Endodermal cell (in vitro differentiated cells): ENCODE measurements at places on chromosomes 6 and 20. TPM values are rescaled to one million over a fixed set of nuclear protein-coding genes. Genes with fewer than 3 reads are reported as not detected.

DNA sequence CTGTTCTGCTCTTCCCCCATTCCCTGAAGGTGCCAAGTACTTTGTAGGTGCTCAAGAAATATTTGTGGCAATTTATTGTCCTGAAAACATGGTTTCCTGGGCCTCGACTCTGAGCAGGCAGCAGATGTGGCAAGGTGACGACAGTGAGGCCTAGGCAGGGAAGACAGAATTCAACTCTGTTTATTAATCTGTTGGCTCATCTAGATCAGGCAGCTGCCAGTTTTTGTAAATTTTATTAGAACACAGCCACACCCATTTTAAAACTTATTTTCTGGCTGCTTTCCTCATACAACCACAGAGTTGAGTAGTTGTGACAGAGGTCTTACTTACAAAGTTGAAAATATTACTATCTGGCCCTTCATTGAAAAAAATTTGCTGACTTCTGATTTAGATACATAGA is 24.5 kb downstream of the MAPK14 start:
- no peak overlapping the region for H3K4me3 ChIP-seq
- DNase-seq: no peak
- H3K4me1 ChIP-seq: no peaks in the 10 kb centered on the region
- no peaks in the 10 kb centered on the region for H3K27me3 ChIP-seq
- no peak overlapping the region for H3K27ac ChIP-seq
- H3K36me3 ChIP-seq: peaks cover 10% of the 10 kb centered on the region

DNA sequence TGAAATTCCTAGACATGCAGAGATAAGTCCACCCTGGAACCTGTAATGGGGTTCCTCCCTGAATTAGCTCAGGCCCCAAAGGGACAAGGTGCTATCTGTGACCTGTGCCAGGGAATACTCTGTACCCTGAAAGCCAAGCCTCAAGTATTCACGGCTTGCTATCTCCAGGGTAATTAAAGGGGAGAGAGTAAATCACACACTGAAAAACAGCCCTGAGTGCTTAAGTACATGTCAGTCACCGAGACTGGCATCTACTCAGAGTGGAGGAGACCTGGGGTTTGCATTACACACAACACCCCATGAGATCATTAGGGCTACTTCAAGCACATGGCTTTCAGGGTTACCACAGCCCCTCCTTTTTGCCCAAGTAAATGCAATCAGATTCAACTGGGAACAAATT is 188.1 kb downstream of the CD83 start:
- DNase-seq: no peak
- H3K4me1 ChIP-seq: peaks cover 15% of the 10 kb centered on the region
- no peaks in the 10 kb centered on the region for H3K36me3 ChIP-seq
- H3K4me3 ChIP-seq: no peak overlapping the region
- no peak overlapping the region for H3K27ac ChIP-seq

DNA sequence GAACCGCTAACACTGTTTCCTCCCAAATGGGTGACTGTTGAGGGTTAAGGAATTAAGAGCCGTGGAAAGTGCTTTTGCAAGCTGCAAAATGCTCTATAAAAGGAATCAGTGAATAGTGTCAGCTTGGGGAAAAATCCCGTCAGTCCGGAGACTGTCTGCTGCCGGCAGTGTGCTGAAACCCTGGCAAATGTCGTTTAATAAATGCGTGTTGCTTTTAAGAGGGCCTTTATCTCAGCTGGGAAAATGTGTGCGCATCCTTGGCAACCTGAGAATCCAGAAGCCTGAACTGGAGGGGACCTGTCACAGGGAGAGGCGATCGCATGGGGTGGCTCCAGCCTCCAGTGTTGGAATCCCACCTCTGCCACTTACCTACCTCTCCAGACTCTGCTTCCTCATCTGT is 9.8 kb downstream of the SIRPA start:
- no peaks in the 10 kb centered on the region for H3K27me3 ChIP-seq
- no peak for DNase-seq
- H3K36me3 ChIP-seq: no peaks in the 10 kb centered on the region
- no peak overlapping the region for H3K4me3 ChIP-seq
- no peak overlapping the region for H3K27ac ChIP-seq

DNA sequence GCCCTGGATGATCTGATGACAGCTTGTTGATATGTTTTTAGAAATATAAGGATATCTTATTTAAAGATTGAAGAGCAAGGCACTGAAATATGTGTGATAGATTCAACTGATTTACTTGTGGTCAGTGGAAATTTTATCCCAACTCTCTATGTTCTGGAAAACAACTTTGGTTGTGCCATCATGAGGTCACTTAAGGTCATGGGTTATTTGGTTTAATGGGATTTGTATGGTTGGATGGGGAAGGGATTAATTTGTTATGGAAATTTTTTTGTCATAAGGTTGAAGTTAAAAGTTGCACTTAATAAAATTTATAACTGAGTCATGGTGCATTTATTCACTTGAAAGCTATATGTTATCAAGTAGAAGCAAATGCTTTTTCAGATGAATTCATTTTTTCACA is 214.3 kb upstream of the LAMP5 start:
- DNase-seq: no peak
- H3K27me3 ChIP-seq: no peaks in the 10 kb centered on the region
- H3K4me3 ChIP-seq: no peak overlapping the region
- H3K4me1 ChIP-seq: no peaks in the 10 kb centered on the region
- H3K36me3 ChIP-seq: no peaks in the 10 kb centered on the region
- H3K27ac ChIP-seq: no peak overlapping the region

DNA sequence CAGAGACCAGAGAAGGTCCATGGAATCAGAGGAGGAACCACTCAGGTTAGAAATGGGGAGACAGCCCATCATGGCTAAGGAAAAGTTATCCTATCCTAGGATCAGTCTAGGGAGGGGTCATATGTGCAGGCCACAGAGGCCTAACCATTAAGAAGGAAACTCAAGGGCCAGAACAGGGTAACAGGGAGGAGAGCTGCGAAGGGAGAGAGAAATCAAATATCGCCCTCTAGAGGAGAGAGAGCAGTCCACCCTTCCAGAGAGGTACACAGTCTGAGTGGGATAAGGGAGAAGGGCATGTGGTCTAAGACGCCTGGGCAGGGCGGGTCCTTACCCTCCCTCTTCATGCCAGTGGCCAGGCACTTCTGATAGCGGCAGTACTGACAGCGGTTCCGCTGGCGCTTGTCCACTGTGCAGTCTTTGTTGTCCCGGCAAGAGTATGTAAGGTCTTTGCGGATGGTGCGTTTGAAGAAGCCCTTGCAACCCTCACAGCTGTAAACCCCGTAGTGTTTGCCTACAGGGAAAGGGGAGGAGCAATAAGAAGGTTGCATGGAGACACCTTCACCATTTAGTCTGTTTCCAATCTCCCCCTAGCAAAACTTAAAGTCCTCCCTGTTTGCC is 2.9 kb downstream of the RXRB start:
- no peak overlapping the region for H3K27ac ChIP-seq
- H3K36me3 ChIP-seq: peaks cover 38% of the 10 kb centered on the region
- peaks cover 5% of the 10 kb centered on the region for H3K4me1 ChIP-seq

- no peaks in the 10 kb centered on the region for H3K4me1 ChIP-seq
- no peak overlapping the region for H3K27ac ChIP-seq
- H3K4me3 ChIP-seq: no peak overlapping the region
- H3K27me3 ChIP-seq: no peaks in the 10 kb centered on the region
These were observed 338.7 kb downstream of the HTR1B start for GRCh38 chr6:77124604-77125003.

GRCh38 chr6:27861861-27862260 is 50.3 kb downstream of the OR2B2 start:
- H3K4me3 ChIP-seq: no peak overlapping the region
- no peak overlapping the region for H3K27ac ChIP-seq
- no peaks in the 10 kb centered on the region for H3K27me3 ChIP-seq

GRCh38 chr6:166743406-166744222 is 116.6 kb upstream of the RPS6KA2 start:
- no peaks in the 10 kb centered on the region for H3K36me3 ChIP-seq
- no peaks in the 10 kb centered on the region for H3K4me1 ChIP-seq
- DNase-seq: peak; percentile 27
- H3K27ac ChIP-seq: no peak overlapping the region
- no peak overlapping the region for H3K4me3 ChIP-seq

GRCh38 chr6:146289816-146290588 is 253.6 kb upstream of the RAB32 start:
- H3K4me3 ChIP-seq: no peak overlapping the region
- H3K27me3 ChIP-seq: no peaks in the 10 kb centered on the region
- no peaks in the 10 kb centered on the region for H3K4me1 ChIP-seq
- no peaks in the 10 kb centered on the region for H3K36me3 ChIP-seq

GRCh38 chr6:11607383-11607782 is 69.8 kb downstream of the TMEM170B start:
- peaks cover 25% of the 10 kb centered on the region for H3K4me1 ChIP-seq
- DNase-seq: peak; percentile 70
- no peaks in the 10 kb centered on the region for H3K36me3 ChIP-seq
- H3K4me3 ChIP-seq: no peak overlapping the region
- no peaks in the 10 kb centered on the region for H3K27me3 ChIP-seq
- no peak overlapping the region for H3K27ac ChIP-seq

DNA sequence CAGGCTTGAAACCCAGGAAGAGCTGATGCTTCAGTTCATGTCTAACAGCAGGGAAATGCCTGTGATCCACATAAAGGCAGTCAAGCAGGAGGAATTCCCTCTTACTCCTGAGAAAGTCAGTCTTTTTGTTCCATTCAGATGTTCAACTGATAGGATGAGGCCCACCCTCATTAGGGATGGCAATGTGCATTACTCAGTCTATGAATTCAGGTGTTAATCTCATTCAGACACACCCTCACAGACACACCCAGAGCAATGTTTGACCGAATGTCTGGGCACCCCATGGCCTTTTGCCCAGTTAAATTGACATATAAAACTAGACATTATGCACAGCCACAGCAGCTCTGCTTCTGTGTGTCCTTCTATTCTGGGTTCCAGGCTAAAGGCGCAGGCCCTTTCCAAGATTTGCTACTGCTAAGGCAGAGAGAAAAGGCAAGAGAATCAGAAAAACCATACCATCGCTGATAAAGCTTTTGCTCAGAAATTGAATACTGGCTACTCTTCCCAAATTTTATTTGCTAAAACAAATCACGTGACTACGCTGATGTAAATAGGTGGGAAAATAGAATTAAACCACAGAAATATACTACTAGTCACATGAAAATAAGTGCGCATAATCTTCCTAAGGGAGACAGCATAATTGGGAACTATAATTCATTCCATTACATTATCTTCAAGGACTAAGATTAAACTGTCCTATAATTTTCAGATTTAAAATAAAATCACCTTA is 625.0 kb upstream of the MAN1A1 start:
- H3K36me3 ChIP-seq: no peaks in the 10 kb centered on the region
- peaks cover 4% of the 10 kb centered on the region for H3K4me1 ChIP-seq
- DNase-seq: no peak
- H3K27ac ChIP-seq: no peak overlapping the region

DNA sequence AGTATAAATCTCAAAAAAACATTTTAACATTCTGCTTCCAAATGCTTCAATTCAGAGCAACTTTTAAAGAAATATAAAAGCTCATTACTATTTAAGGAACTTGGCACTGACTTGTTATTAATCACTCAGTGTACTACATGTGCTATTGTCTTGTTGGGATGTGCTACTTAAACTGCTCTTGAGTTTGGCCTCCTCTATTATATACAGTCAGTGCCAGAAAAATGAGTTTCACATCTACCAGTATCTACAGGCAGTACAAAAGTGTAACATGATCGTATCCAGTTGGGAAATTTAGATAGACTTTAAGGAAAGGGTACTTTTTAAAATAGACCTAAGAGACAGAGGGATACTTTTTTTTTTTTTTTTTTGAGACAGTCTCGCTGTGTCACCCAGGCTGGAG is 627.3 kb upstream of the SLC35B3 start:
- no peak overlapping the region for H3K27ac ChIP-seq
- H3K27me3 ChIP-seq: no peaks in the 10 kb centered on the region
- DNase-seq: no peak
- no peaks in the 10 kb centered on the region for H3K4me1 ChIP-seq
- no peaks in the 10 kb centered on the region for H3K36me3 ChIP-seq

- H3K27ac ChIP-seq: no peak overlapping the region
- no peaks in the 10 kb centered on the region for H3K36me3 ChIP-seq
- peaks cover 15% of the 10 kb centered on the region for H3K4me1 ChIP-seq
- peak overlapping the region; percentile 81 for H3K4me3 ChIP-seq
- H3K27me3 ChIP-seq: peaks cover 94% of the 10 kb centered on the region
These were observed 984 bp downstream of the TFAP2C start for GRCh38 chr20:56630086-56630493.

GRCh38 chr6:109877028-109878004 is 100.8 kb upstream of the GPR6 start:
- DNase-seq: no peak
- no peaks in the 10 kb centered on the region for H3K27me3 ChIP-seq
- H3K4me1 ChIP-seq: no peaks in the 10 kb centered on the region

DNA sequence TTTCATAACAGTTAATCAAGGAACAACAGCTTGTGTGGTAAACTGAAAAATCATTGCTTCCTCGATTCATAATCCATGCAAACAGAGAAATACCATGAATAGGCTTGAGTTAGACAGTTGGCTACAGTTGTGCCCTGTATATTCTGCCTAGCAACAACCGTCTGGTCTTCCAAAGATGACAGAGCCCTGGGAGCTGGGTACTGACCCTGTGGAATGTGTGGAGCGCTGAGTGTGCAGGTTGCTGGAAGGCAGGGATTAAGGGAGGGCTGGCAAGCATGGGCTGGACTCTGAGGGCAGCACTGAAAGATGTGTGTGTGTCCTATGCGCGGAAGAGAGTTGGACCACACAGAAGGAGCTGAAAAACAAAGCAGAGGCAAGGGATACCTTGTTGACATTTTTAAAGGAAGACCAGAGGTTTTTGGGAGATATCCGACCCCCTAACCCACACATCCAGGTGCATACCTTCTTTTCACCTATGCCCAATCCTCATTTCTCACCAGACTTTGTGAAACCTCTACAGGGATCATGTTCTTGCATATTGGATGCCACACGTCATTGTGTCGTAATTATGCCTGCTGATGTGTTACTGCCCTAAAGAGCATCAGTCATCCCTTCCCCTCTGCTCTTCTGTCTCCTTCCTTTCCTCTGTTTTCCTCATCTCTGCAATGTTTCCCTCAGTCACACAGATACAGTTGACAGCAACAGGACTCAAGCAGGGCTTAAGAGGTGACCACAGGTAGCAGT is 58.2 kb upstream of the VGLL2 start:
- H3K4me3 ChIP-seq: no peak overlapping the region
- no peaks in the 10 kb centered on the region for H3K36me3 ChIP-seq
- DNase-seq: peak; percentile 62
- no peak overlapping the region for H3K27ac ChIP-seq
- H3K27me3 ChIP-seq: no peaks in the 10 kb centered on the region

The SAMD3 gene
- total RNA-seq: 41.3 to 77.3 TPM (median 45.5 TPM) in 3 replicates

The GPR63 gene
- 5.0 to 9.3 TPM (median 8.5 TPM) in 3 replicates for total RNA-seq

The ZNF165 gene
- 5.7 TPM in 2 replicates for total RNA-seq

The SCRT2 gene
- total RNA-seq: not detected in 2 replicates

The MCHR2 gene
- total RNA-seq: not detected in 2 replicates

The TBXT gene
- total RNA-seq: 0.77 to 2.3 TPM (median 2.3 TPM) in 3 replicates

The AKAP12 gene
- total RNA-seq: 27.3 and 28.9 TPM in 2 replicates

The FGD2 gene
- total RNA-seq: not detected in 2 replicates

The TMEM217 gene
- total RNA-seq: 0.95 to 2.1 TPM (median 1.7 TPM) in 3 replicates

The COL11A2 gene
- total RNA-seq: 1.4 to 2.8 TPM (median 2.3 TPM) in 3 replicates
